ENCODE measurements at places on chromosomes 6 and 20.

DNA sequence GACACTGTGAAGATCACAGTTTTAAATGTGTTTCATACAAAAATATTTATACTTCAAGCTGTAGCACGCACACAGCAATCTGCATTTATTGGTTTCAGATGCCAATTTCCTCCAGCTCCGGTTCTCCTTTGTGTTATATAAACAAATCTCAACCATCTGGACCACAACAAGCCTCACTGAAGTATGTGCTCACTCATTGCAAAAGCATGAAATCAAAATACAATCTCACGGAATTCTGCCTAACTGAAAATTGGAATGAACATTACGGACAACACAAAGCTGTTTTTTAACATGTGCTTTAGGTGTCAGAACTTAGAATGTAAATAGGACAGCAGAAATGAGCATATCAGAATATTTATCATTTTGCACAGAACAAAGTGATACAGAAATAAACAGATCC is 38.0 kb downstream of the RCAN2 start:
- DNase-seq: no peak

DNA sequence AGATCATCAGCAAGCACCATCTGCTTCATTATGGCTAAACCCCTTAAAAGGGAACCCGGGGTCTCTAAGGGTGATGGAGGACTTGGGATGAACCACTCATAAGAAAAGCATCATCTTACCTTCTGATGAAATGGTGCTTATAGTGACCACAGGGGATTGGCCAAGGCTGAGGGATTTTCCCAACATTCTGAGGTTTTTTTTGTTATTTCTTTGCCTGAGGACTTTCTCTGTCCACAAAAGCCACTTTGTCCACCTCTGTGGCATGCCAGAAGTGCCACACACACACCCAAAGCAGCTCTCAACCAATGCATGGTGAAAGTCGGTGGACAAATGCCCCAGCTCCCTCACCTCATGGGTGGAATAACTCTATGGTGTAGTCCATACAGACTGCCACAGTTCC is 79.3 kb upstream of the TOP1 start:
- no peak for DNase-seq

DNA sequence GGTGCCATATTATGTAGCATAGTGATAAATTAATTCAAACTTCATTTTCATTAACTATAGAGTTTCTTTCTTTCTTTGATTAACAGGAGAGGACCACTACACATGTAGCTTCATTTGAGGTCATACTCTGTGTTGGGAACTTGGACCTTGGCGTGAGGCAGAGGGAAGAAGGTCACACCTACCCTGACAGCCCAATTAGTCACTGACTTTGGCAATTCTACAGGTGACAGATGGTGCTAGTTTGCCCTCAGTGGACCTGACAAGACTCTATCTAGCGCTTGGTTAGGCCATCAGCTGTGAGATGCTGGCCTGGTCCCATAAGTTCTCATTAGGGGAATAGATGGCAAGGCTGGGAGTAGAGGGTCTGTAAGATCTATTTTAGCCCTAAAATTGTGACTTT is 14.2 kb downstream of the SLX4IP start:
- DNase-seq: no peak

DNA sequence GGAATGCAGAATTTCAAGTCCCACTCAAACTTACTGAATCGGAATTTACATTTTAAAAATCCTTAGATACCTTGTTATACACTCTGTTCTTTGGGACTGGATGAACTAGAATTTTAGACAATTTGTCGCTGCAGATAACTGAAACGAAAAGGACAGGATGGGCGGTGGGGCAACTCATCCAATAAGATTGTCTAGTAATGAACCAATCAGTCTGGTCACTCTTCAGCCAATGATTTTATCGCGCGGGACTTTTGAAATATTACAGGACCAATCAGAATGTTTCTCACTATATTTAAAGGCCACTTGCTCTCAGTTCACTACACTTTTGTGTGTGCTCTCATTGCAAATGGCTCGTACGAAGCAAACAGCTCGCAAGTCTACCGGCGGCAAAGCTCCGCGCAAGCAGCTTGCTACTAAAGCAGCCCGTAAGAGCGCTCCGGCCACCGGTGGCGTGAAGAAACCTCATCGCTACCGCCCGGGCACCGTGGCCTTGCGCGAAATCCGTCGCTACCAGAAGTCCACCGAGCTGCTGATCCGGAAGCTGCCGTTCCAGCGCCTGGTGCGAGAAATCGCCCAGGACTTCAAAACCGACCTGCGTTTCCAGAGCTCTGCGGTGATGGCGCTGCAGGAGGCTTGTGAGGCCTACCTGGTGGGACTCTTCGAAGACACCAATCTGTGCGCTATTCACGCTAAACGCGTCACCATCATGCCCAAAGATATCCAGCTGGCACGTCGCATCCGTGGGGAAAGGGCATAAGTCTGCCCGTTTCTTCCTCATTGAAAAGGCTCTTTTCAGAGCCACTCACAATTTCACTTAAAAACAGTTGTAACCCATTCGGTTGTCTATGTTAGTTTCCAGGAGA is 41.9 kb upstream of the HFE start:
- DNase-seq: peak; percentile 96

- no peak for DNase-seq
Observed at GRCh38 chr6:87487555-87487954, 14.8 kb downstream of the SLC35A1 start.

DNA sequence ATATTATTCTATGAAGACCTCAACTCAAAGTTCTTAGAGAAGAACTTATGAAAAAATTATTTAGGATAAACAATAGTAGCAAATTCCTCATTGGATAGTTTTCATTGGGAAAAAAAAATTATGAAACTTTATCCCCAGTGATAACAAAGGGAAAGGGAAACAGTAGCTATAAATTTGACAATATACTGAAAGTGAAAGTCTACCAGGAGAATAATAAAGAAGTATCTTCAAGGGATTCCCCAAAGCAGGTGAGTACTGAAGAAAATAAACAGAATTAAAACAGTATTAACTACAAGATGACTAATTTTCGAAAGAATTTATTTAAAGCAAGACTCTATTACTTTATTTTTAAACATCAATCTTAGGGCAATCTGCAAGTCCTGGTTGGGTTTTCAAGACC is 56.4 kb downstream of the REPS1 start:
- DNase-seq: no peak

- DNase-seq: no peak
Observed at GRCh38 chr6:128855581-128856085, 27.3 kb upstream of the LAMA2 start.

- no peak for DNase-seq
Observed at GRCh38 chr20:17530716-17531664, at the start of gene BFSP1. TSS of gene BFSP1 (minus strand) at chr20:17531379. CDS start at chr20:17531329, 50 bp downstream.

- DNase-seq: no peak
Observed at GRCh38 chr6:80276861-80277260, 170.4 kb downstream of the BCKDHB start.

Data from renal cortical epithelial cell (primary cell).